Thoracic aorta (tissue), 2 donors: ENCODE measurements at places on chromosomes 7 and 10. TPM values are rescaled to one million over a fixed set of nuclear protein-coding genes. Genes with fewer than 3 reads are reported as not detected.

MMD2 gene
- total RNA-seq, result not detected

CXCL12 gene
- 169 TPM for total RNA-seq

- H3K36me3 ChIP-seq, result no peaks in the 10 kb centered on the region
- H3K4me3 ChIP-seq, result no peak overlapping the region
- H3K4me1 ChIP-seq, result no peaks in the 10 kb centered on the region
- no peak for DNase-seq
- no peaks in the 10 kb centered on the region for H3K27me3 ChIP-seq
These were observed 138.8 kb upstream of the FAM20C start for GRCh38 chr7:53531-53930.

DNA sequence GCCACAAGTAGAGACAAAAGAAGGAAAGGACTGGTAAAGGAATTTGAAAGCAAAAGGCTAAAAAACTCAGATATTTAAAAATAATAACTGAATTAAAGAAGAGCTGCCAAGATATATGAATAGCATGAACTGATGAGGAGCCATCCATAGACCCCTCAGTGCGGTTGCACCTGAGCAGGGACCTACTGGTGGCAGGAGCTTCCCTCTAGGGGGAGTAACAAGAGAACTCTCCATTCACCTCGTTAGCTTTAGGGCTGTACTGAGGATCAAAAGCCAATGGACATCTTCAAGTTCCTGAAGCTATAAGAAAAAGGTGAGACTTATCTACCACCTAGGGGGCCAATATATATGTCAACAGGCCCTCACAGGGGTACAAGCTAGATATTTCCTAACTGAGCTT lies 27.8 kb upstream of the DOCK1 start:
- no peaks in the 10 kb centered on the region for H3K36me3 ChIP-seq
- DNase-seq, result no peak
- H3K27ac ChIP-seq, result no peak overlapping the region
- no peaks in the 10 kb centered on the region for H3K27me3 ChIP-seq
- no peaks in the 10 kb centered on the region for H3K4me1 ChIP-seq

MINDY4 gene
- total RNA-seq, result 32.0 TPM

DNA sequence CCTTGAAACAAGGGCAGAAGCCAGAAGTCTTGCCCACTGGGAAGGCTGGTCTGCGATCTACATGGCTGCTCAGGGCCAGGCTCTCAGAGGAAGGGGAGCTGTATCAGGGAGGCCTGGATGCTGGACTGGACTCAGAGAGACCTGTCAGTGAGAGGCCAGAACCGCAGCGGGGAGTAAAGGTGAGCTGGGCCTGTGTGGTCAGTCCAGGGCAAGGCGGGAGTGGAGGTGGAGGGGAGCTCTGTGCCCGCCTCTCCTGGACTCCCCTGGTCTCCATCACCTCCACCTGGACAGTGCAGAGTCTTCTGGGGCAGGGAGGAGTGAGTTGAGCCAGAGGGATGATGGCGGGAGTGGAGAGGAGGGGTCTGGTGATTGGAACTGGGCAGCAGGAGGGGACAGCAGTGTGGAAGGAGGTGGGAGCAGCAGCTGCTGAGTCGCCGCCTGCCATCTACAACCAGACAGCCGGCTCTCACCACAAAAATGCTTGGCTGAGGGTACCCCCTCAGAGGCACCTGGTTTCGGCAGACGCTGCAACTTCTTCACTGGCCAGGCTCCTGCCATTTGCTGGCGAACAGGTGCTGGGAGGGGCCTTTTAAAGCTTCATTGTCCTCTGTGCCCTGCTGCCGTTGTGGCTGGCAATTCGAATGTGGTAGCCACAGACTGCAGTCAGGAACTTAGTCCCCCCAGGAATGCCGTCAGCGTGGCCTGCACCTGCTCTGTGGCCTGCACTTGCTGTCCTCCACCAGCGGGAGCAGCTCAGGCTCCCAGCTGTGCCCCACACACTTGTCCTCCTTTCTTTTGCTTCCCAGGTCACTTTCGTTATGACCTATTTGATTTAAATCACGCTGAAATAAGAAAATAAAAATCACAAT lies 3.5 kb downstream of the RASSF4 start:
- no peak overlapping the region for H3K4me3 ChIP-seq
- no peak for DNase-seq
- peaks cover 50% of the 10 kb centered on the region for H3K4me1 ChIP-seq

SLC26A4 gene
- total RNA-seq, result 1.5 TPM

TMEM184A gene
- total RNA-seq, result not detected

GRCh38 chr7:75888464-75889222 lies 9.8 kb downstream of the RHBDD2 start:
- no peaks in the 10 kb centered on the region for H3K4me1 ChIP-seq
- DNase-seq, result no peak
- H3K27ac ChIP-seq, result no peak overlapping the region
- H3K27me3 ChIP-seq, result no peaks in the 10 kb centered on the region

PAX4 gene
- total RNA-seq, result not detected

DNA sequence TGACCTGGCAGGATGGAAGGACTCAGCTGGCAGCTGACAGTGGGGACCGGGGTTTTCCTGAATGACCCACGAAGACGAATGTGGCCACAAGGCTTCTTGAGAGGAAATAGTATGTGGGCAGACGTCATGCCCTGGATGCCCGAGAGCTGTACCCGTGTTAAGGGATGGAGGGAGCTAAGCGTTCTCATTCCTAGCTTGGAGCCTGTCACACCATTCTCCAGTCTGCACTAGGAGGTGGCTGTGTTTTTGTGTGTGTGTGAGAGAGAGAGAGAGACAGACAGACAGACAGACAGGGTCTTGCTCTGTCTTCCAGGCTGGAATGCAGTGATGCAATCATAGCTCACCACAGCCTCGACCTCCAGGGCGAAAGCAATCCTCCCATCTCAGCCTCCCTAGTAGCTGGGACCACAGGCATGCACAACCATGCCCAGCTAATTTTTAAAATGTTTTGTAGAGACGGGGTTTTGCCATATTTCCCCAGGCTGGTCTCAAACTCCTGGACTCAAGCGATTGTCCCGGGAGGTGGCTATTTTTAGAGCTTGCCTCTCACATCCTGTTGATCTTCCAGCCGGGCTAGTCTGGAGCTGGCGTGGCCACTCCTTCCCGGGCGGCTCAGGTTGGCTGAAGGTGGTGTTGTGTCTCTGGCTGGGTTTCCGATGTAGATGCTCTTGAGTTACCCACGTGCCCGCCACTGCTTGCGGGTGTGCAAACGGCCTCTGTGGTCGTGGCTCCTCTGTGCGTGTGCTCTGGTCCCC lies 2.1 kb downstream of the AMZ1 start:
- peaks cover 19% of the 10 kb centered on the region for H3K4me1 ChIP-seq
- no peak overlapping the region for H3K27ac ChIP-seq
- no peaks in the 10 kb centered on the region for H3K36me3 ChIP-seq
- peaks cover 8% of the 10 kb centered on the region for H3K27me3 ChIP-seq
- DNase-seq, result no peak
